ENCODE measurements at places on chromosomes 2 and 18. TPM values are rescaled to one million over a fixed set of nuclear protein-coding genes. Genes with fewer than 3 reads are reported as not detected.
A peak's percentile ranks its signal among the peaks of the same experiment; 100 is the strongest.

GRCh38 chr2:29629495-29629894 lies 291.9 kb downstream of the ALK start:
- H3K27ac ChIP-seq, result no peak overlapping the region
- DNase-seq, result no peak
- no peaks in the 10 kb centered on the region for H3K36me3 ChIP-seq
- peaks cover 11% of the 10 kb centered on the region for H3K27me3 ChIP-seq
- no peaks in the 10 kb centered on the region for H3K4me1 ChIP-seq
- H3K4me3 ChIP-seq, result no peak overlapping the region

- H3K4me3 ChIP-seq, result no peak overlapping the region
- no peak for DNase-seq
- H3K27ac ChIP-seq, result no peak overlapping the region
- no peaks in the 10 kb centered on the region for H3K27me3 ChIP-seq
- H3K36me3 ChIP-seq, result no peaks in the 10 kb centered on the region
Measured at GRCh38 chr2:166899676-166900075, 11.4 kb downstream of the XIRP2 start.

Gene MYO1B
- 3.2 TPM for total RNA-seq

GRCh38 chr2:2832657-2833056 lies 501.6 kb upstream of the MYT1L start:
- H3K4me1 ChIP-seq, result no peaks in the 10 kb centered on the region
- no peak overlapping the region for H3K27ac ChIP-seq
- no peak overlapping the region for H3K4me3 ChIP-seq
- no peaks in the 10 kb centered on the region for H3K27me3 ChIP-seq

DNA sequence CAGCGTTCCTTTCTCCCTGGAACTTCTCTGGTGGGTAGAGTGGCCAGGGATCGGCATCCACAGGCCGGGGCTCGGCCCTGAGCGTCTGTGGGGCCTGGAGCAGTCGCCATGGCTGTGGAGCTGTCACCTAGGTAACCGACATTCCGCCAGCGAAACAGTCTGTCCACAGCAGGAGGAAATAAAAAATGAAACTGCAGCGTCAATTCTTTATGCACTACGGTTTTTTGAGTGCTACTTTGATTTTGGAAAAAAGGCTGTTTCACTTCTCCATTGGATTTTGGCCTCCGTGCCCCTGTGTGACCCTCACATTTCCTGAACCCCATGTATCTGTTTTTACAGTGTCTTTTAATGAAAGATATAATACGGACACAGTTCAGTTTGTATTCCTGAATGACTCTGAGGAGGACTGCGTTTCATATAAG lies 163.4 kb downstream of the LDLRAD4 start:
- peak; percentile 51 for DNase-seq
- H3K27ac ChIP-seq, result peak overlapping the region; percentile 95
- peaks cover 2% of the 10 kb centered on the region for H3K36me3 ChIP-seq
- H3K27me3 ChIP-seq, result no peaks in the 10 kb centered on the region
- peaks cover 44% of the 10 kb centered on the region for H3K4me1 ChIP-seq

Gene SNTG2
- total RNA-seq, result 2.9 TPM

- H3K4me3 ChIP-seq, result no peak overlapping the region
- H3K27ac ChIP-seq, result no peak overlapping the region
- DNase-seq, result no peak
- H3K36me3 ChIP-seq, result no peaks in the 10 kb centered on the region
Measured at GRCh38 chr2:14899621-14900414, 267.3 kb downstream of the LRATD1 start.

GRCh38 chr2:237701033-237701858 lies 73.9 kb downstream of the LRRFIP1 start:
- peaks cover 16% of the 10 kb centered on the region for H3K36me3 ChIP-seq
- DNase-seq, result no peak
- H3K4me3 ChIP-seq, result peak overlapping the region; percentile 82
- peaks cover 80% of the 10 kb centered on the region for H3K4me1 ChIP-seq
- H3K27me3 ChIP-seq, result no peaks in the 10 kb centered on the region
- H3K27ac ChIP-seq, result peak overlapping the region; percentile 92

Gene MATN3
- not detected for total RNA-seq

Gene FSHR
- not detected for total RNA-seq

Gene ABCG8
- not detected for total RNA-seq

DNA sequence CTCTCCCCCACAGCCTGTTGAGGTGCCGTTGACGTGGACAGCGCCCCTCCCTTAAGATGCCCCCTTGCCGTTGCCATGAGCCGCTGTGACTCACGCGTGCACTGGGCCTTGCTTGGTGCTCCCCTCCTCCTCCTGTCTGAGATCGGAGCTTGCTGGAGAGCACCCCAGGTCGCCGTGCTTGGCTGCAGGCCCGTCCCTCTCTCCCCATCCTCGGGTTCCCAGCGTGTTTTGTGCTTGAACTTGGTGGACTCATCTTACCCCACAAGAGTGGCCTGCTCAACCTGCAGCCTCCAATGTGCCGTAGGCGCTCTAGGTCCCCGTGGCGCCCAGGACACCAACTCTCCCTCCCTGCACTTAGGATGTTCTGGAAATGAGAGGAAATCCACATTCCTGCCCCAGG lies 39.9 kb downstream of the GBX2 start:
- H3K4me3 ChIP-seq, result no peak overlapping the region
- DNase-seq, result no peak
- no peaks in the 10 kb centered on the region for H3K4me1 ChIP-seq
- H3K27ac ChIP-seq, result no peak overlapping the region
- H3K27me3 ChIP-seq, result no peaks in the 10 kb centered on the region

DNA sequence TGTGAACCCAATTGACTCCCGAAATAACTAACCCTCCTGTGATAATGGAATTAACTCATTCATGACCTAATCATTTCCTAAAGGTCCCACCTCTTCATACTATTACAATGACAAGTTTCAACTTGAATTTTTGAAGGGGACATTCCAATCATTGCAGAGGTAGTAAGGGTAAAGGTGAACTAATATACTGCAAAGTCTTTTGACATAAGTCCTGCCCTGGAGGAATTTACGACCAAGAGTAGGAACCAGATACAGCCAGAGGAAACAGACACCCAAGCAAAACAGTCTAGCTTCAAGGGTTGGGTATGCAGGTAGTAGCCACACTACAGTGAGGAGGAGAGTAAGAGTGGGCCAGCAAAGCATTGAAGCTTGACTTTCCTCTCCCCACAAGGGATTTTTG lies 1.2 kb upstream of the SRBD1 start:
- H3K36me3 ChIP-seq, result no peaks in the 10 kb centered on the region
- DNase-seq, result no peak
- H3K4me3 ChIP-seq, result no peak overlapping the region
- H3K27ac ChIP-seq, result no peak overlapping the region

- no peaks in the 10 kb centered on the region for H3K4me1 ChIP-seq
- H3K27ac ChIP-seq, result no peak overlapping the region
- H3K36me3 ChIP-seq, result no peaks in the 10 kb centered on the region
- H3K27me3 ChIP-seq, result peaks cover 7% of the 10 kb centered on the region
- H3K4me3 ChIP-seq, result no peak overlapping the region
- peak; percentile 55 for DNase-seq
Measured at GRCh38 chr2:88831792-88832248, 140.3 kb downstream of the RPIA start.

Gene C2orf76
- total RNA-seq, result 6.4 TPM

Gene CPS1
- total RNA-seq, result 0.68 TPM

GRCh38 chr2:23565814-23566213 lies 180.8 kb downstream of the KLHL29 start:
- no peak overlapping the region for H3K4me3 ChIP-seq
- H3K36me3 ChIP-seq, result no peaks in the 10 kb centered on the region
- no peaks in the 10 kb centered on the region for H3K4me1 ChIP-seq
- no peak overlapping the region for H3K27ac ChIP-seq
- no peak for DNase-seq
- H3K27me3 ChIP-seq, result no peaks in the 10 kb centered on the region

Gene CCDC68
- not detected for total RNA-seq

Gene NEDD4L
- total RNA-seq, result 4.4 TPM

- no peaks in the 10 kb centered on the region for H3K36me3 ChIP-seq
- no peak for DNase-seq
- H3K4me3 ChIP-seq, result no peak overlapping the region
- H3K27ac ChIP-seq, result no peak overlapping the region
- H3K27me3 ChIP-seq, result peaks cover 6% of the 10 kb centered on the region
Measured at GRCh38 chr2:229578052-229578846, 136.1 kb downstream of the DNER start.

DNA sequence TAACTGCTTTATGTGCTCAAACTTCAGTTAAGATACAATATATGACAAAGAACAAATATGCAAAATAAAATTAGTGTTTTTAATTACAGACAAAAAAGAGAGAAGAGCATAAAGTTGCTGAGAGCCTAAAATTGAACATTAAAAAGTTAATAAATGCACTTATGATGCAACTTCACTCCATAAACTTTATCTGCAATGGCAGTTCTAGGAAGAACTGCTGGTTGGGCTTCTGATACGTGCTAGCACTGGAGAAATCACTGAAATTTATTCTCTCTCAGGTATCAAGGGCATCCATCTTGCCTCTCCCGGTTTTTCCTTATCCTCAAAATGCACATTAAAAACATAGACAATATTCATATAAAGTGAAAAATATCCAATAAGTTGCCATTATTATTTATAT lies 35.7 kb downstream of the MYO3B start:
- H3K4me1 ChIP-seq, result no peaks in the 10 kb centered on the region
- DNase-seq, result no peak

- no peak overlapping the region for H3K27ac ChIP-seq
- H3K27me3 ChIP-seq, result peaks cover 3% of the 10 kb centered on the region
- H3K36me3 ChIP-seq, result no peaks in the 10 kb centered on the region
- H3K4me1 ChIP-seq, result no peaks in the 10 kb centered on the region
Measured at GRCh38 chr18:2494921-2495320, 76.4 kb downstream of the METTL4 start.

- DNase-seq, result no peak
- no peaks in the 10 kb centered on the region for H3K4me1 ChIP-seq
- no peak overlapping the region for H3K27ac ChIP-seq
- no peaks in the 10 kb centered on the region for H3K36me3 ChIP-seq
- H3K4me3 ChIP-seq, result no peak overlapping the region
Measured at GRCh38 chr2:185384822-185385560, 353.6 kb upstream of the FSIP2 start.

- no peak overlapping the region for H3K27ac ChIP-seq
- no peaks in the 10 kb centered on the region for H3K27me3 ChIP-seq
- H3K4me1 ChIP-seq, result peaks cover 11% of the 10 kb centered on the region
- no peak overlapping the region for H3K4me3 ChIP-seq
- no peak for DNase-seq
Measured at GRCh38 chr2:162297925-162298552, 20.4 kb downstream of the IFIH1 start.

DNA sequence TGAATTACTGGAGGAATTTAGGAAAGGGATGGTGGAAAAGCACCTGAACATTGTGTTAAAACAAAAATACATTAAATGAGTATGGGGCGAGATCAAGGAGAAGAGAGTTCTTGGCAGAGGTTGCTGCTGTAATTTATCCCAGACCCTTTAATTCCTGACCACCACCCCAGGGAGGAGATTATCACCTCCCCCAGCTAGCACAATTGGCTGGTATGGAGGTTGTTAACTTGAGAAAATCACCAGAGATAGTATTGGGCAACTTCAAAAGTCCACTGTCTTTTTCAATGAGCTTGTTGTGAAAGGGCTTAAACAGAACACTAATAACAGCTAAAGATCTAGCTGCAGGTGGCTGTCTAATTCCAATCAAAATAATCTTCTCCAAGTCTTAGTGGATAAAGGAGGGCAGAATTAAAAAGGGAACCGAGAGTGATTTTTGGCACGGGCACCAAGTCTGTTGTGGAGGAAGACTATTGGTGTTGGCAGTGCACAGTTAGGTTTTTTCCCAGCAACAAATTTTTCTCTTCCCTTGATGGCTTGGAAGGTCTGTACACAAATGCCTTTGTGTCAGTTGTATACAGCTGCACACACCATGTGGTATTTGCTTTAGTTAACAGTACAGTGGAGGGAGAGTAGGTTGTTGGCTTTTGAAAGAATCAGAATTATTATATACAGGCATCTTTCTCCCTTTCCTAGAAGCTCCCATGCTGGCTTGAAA lies 289.5 kb downstream of the SLC4A3 start:
- H3K4me1 ChIP-seq, result no peaks in the 10 kb centered on the region
- H3K27me3 ChIP-seq, result no peaks in the 10 kb centered on the region
- no peak overlapping the region for H3K4me3 ChIP-seq
- no peak for DNase-seq

- peaks cover 46% of the 10 kb centered on the region for H3K4me1 ChIP-seq
- no peaks in the 10 kb centered on the region for H3K27me3 ChIP-seq
- H3K27ac ChIP-seq, result peak overlapping the region; percentile 95
- no peak for DNase-seq
- H3K4me3 ChIP-seq, result peak overlapping the region; percentile 69
- peaks cover 44% of the 10 kb centered on the region for H3K36me3 ChIP-seq
Measured at GRCh38 chr2:101718993-101719571, 21.6 kb downstream of the MAP4K4 start.

DNA sequence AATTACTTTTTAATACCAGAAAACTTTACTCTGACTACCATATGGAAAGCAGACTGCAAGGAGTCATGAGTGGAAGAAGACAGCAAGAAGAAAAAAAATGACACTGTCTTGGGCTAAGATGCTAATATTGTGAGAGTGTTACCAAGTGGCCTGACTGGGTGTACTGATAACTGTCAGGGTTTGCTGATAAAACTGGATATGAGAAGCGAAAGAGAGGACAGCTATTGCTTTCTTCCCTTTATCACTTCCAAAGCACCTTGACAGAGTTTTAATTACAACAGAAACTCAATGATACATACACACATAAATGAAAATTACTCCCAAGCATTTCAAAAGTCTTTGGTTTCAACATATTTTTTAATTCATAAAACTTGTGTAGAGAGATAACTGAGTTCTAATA lies 368.5 kb downstream of the ZEB2 start:
- no peak overlapping the region for H3K4me3 ChIP-seq
- H3K27me3 ChIP-seq, result no peaks in the 10 kb centered on the region
- no peaks in the 10 kb centered on the region for H3K4me1 ChIP-seq
- H3K27ac ChIP-seq, result no peak overlapping the region
- H3K36me3 ChIP-seq, result peaks cover 3% of the 10 kb centered on the region
- DNase-seq, result no peak

- no peak overlapping the region for H3K27ac ChIP-seq
- peaks cover 12% of the 10 kb centered on the region for H3K27me3 ChIP-seq
- no peak for DNase-seq
- no peaks in the 10 kb centered on the region for H3K4me1 ChIP-seq
- no peaks in the 10 kb centered on the region for H3K36me3 ChIP-seq
Measured at GRCh38 chr18:55334875-55335274, 253.1 kb downstream of the TCF4 start.

All from activated naive CD8-positive, alpha-beta T cell treated with anti-CD3 and anti-CD28 coated beads, Interleukin-2, amount 10 ng/mL, durations not matched to agents 7 days and 5 days (primary cell).